ENCODE measurements at places on chromosomes 1 and 21.

GRCh38 chr1:59333626-59334277 lies 36.9 kb downstream of the FGGY start:
- DNase-seq = no peak

DNA sequence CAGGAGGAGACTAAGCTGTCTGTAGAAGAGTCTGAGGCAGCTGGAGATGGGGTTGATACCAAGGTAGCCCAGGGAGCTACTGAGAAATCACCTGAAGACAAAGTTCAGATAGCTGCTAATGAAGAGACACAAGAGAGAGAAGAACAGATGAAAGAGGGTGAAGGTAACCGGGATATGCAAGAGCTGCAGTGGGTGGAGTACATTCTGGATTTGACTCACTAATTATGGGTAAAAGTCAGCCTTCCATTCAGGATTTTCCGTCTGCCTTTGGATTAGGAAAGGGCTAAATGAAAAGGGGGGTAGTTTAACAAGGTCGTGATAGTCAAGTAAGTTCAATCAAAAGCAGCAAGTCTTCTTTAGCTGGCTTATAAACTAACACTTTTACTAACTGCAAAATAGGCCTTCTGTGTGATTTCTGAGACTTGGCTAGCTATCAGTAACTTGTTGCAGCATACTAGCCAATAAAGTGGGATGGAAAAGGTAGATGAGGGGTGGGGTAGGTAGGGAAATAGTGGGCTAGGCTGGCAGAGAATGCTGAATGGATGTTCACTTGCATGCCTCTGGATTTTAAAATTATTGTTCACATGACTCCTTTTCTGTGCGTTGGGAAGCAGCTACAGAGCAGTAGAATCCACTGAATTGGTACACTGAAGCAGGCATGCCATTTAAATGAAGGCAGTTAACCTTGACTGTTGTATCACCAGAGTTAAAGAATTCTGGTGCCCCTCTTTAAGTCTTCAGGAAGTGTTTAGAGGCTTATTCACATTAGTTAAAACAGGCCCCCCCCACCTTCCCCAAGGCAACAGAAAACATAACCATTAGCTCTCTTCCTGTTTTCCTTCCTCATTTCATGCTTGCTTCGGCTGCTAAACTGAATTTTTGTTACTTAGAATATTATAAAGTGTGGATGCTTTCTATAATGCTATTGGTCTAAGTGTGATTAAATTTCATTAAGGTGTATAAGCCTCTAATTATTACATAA lies 15.4 kb downstream of the CCDC17 start:
- peak; percentile 52 for DNase-seq

GRCh38 chr1:167651161-167651693 lies 21.2 kb downstream of the RCSD1 start:
- no peak for DNase-seq

- DNase-seq = peak; percentile 40
These were observed 5.4 kb downstream of the EIF2D start for GRCh38 chr1:206606867-206607266.

DNA sequence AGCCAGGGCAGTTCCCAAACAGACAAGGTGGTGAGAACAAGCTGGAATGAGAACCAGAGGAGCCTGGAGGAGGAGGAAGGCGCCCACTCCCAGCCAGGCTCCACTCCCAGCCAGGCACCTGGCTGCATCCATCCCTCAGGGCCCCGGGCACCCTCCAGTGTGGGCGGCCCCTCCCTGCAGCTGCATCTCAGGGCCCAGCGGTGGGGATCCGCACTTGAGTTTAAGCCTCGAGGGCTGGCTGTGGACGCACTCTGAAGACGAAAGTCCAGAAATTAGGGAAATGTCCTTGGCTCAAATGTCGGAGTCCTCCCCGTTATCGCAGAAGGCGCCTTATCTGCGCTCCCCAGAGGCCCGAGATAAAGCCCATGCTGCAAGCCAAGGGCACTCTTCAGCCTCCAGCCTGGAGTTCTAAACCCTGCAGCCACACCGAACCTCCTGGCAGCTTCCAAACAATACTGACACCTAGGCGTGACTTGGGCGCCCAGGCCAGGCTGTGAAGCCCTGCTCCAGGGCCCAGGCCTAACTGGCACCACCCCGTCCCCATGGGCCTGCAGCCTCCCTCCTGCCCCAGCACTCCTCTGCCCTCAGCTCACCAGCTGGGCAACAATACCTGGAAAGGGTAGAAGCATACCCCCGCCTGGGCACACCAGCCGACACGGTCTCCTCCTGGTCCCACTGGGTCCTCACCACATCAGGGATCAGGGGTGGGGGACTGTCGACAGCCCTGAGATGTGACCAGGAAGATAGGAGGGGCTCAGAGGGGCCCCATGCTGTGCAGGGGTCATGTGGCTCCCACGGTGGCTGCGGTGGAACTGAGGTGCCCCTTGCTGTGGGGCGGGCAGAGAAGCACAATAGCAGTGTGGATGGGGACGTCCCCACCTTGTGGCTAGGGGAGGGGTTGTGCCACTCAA lies 184.8 kb upstream of the VAMP3 start:
- no peak for DNase-seq

DNA sequence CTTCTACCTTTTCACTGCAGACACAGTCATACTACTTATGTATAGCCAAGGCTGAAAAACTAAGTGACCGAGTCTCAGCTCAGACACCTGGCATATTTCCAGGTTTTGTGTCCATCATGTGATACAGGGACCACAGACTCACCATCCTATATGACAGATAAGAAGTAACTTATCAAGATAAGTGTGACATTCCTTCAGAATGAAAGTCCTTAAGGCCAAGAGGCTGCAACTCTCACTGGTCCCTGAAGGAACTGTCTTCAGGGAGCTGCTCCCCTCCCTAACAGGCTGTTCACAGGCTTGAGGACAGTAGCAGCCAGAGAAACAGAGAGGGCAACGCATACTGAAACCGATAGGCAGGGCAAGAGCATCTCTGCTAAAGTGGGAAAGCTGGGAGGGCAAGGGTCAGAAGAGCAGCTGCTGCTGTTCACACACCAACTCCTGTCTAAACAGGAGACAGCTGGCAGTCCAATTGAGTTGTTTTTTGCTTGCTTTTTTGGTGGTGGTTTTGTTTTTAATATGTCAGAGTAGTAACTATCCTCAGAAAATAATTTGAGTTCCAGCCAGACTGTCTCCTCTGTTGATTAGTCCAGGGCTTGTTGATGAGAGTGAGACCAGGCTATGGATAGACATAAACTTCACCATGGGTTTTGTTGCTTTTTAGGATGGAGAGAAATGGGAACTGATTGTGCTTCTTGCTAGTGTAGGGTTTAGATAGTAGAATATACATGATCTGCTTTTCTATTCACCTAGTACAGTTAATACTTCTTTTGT lies 67.7 kb downstream of the MACF1 start:
- DNase-seq = peak; percentile 33

DNA sequence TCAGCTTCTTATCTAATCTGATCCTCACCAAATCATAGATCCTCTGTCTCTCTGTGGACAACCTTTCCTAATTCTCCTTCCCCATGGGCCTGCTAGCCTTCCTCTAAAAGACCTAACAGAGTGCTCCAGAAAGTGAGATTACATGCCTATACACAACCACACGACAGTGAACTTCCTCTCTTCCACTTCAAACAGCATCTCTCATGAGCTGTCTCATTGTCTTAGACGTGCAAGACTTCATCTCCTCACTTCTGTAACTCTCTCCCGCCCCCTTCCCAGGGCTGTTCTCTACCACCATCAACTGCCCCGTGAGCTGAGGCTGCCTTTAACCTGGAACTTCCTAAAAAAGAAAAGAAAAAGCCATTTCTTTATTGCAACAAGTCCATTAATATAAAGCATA lies 14.1 kb upstream of the A3GALT2 start:
- DNase-seq = no peak

DNA sequence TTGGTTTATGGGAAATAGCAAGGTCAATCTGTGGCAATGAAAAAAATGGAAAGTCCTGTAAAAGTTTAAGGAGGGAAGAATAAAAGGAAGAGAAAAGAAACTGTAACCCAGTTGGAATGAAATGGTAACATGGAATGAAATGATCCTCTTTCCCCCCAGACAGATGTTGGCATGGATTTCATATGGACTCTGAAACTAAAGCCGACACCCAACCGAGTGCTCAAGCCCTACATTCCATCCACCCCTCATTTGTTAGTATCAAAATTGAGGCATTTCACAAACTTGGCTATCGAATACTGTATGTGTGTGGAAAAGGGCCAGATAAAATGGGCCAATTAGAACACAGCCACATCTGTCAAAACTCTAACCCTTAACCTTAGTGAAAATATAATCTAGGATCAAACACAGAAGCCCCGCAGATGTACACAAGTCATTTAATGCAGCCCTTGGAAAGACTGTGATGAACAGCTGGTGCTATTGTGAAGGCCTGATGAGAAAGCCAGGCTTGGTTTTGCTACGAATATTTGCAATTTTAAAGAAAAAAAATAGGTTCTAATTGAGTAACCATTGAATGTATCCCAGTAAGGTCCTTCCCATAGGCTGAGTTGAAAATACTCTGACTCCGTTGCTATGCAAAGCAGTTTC lies 72.6 kb upstream of the RGL1 start:
- no peak for DNase-seq

- DNase-seq = no peak
These were observed 75.3 kb downstream of the C1orf21 start for GRCh38 chr1:184462155-184462554.

DNA sequence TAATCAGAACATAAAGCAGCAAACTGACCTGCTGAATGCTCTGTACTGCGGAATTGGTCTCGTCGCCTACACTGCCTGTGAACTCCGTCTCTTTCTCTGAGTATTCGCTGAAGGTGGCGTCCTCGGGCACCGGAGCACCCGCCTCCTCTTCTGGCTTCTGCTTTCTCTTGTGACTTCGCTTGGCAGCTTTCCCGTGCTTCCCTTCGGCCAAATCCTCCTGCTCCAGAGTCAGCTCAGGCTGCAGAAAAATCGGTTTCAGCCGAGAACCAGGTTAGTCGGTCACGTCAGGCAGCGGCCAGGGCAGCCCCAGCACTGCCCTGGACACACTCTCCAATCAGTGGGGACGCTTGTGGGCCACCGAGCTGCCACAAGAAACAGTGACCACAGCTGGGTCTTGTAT lies 35.8 kb upstream of the RIPK4 start:
- DNase-seq = peak; percentile 64

GRCh38 chr21:43345746-43346409 lies 81.1 kb downstream of the SIK1 start:
- DNase-seq = peak; percentile 76

DNA sequence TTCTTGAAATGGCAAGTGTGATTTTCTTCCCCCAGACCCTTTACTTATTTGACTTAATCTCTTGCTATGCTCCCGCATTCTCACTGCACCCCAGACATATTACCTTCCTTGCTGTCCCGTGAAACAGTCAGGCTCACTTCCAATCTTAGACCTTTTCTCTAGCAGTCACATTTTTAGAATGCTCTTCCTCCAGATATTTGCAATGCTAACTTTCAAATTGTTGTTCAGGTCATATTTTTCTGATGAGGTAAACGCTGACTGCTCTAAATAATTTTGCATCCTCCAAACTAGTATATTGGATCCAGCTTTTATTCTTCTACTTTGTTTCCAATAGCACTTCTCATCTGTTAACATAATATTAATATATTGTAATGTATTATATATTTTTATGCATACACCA lies 648.2 kb upstream of the NEGR1 start:
- no peak for DNase-seq

DNA sequence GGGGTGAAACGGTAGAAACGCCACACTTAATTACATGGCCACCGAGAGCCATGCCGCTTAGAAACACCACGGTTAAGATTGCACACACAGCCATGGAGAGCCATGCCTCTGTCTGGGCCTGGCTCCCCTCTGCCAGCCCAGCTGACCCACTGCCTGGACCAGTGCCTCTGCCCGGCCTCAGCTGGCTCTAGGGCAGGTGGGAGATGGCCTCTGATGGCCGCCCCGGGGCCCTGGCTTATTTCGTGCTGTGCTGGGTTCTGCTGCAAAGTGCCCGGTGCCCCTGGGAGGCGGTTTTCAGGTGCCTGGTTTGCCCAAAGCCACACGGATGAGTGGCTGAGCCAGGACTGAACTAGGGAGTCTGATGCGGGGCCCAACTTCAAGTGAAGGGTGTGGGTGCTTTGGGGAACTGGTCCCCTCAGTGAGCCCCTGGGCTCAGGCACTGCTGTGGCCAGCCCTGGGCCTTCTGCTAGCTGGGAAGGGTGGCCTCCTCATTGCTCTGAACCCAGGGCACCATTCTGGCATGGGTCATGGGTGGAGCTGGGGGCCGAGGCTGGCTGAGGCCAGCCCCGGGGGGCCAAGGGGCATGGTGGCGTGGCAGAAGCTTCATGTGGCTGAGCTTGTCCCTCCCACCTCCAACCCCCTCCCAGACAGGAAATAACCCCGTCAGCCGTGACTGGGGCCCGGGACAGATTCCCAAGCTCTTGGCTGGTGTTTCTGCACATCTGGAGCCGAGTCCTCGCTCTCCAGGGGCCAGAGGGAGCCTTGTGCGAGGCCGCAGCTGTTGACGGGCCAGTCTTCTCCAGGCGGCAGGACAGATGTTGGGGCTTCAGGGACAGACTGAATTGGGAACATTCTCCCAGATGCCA lies 1.9 kb upstream of the GPR153 start:
- DNase-seq = no peak

DNA sequence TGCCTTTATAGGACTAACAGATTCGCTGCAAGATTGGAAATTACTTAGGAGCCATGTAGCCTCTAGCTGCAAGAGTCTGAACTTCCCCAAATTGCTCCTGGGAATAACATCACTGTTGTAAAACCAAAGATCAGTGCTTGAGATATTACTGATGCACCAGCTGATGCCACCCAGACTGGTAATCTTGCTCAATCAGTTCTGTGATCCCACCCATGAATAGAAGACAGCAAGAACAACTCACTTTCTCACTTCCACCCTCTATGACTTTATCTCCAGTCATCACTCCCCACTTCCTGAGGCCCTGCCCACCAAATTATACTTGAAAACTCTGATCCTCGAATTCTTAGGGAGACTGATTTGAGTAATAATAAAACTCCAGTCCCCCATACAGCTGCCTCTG lies 1011.1 kb downstream of the PLA2G4A start:
- DNase-seq = no peak

DNA sequence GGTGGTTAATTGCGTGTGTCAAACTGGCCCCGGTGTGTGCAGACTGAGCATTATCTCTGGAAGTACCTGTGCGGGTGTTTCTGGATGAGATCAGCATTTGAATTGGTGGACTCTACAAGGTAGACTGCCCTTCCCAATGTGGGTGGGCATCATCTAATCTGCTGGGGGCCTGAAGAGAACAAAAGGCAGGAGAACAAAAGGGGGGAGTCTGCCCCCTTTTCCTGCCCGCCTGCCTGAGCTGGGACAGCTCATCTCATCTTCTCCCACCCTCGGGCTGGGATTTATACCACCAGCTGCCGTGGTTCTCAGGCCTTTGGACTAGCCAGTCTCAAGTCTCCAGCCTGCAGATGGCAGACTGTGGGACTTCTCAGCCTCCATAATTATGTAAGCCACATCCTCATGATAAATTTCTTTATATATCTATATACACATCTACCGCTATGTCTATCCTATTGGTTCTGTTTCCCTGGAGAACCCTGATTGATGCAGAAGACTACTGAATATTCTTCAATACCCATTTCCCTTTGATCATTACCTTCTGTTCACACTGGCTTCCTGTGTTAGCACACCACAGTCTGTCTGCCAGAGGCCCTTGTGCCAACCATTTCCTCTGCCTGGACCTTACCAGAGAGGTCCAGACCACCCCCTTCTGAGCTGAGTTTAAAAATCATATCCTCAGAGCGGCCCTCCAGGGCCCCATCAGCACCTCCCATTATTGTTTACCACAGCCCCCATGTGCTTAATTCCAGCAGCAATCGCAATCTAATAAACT lies 25.2 kb downstream of the RCAN1 start:
- DNase-seq = no peak

Measured in EH (cell line).